ENCODE measurements at places on chromosomes 12 and 14.

GRCh38 chr12:66352197-66352596, 49.9 kb downstream of the HELB start:
- no peak overlapping the region for H3K27ac ChIP-seq
- DNase-seq, result no peak
- no peak overlapping the region for H3K4me3 ChIP-seq
- H3K4me1 ChIP-seq, result no peaks in the 10 kb centered on the region

GRCh38 chr12:6958609-6959057, 7.5 kb downstream of the PTPN6 start:
- peaks cover 97% of the 10 kb centered on the region for H3K4me1 ChIP-seq
- peaks cover 69% of the 10 kb centered on the region for H3K36me3 ChIP-seq
- H3K27me3 ChIP-seq, result no peaks in the 10 kb centered on the region
- DNase-seq, result peak; percentile 27

- H3K27ac ChIP-seq, result no peak overlapping the region
- H3K4me1 ChIP-seq, result peaks cover 88% of the 10 kb centered on the region
- no peak overlapping the region for H3K4me3 ChIP-seq
- H3K36me3 ChIP-seq, result peaks cover 3% of the 10 kb centered on the region
- no peaks in the 10 kb centered on the region for H3K27me3 ChIP-seq
Measured at GRCh38 chr12:104680070-104680469, 223.3 kb downstream of the CHST11 start.

- H3K36me3 ChIP-seq, result no peaks in the 10 kb centered on the region
- H3K4me1 ChIP-seq, result no peaks in the 10 kb centered on the region
- no peaks in the 10 kb centered on the region for H3K27me3 ChIP-seq
- DNase-seq, result no peak
- H3K4me3 ChIP-seq, result no peak overlapping the region
Measured at GRCh38 chr14:32629236-32629635, 300.1 kb downstream of the AKAP6 start.

DNA sequence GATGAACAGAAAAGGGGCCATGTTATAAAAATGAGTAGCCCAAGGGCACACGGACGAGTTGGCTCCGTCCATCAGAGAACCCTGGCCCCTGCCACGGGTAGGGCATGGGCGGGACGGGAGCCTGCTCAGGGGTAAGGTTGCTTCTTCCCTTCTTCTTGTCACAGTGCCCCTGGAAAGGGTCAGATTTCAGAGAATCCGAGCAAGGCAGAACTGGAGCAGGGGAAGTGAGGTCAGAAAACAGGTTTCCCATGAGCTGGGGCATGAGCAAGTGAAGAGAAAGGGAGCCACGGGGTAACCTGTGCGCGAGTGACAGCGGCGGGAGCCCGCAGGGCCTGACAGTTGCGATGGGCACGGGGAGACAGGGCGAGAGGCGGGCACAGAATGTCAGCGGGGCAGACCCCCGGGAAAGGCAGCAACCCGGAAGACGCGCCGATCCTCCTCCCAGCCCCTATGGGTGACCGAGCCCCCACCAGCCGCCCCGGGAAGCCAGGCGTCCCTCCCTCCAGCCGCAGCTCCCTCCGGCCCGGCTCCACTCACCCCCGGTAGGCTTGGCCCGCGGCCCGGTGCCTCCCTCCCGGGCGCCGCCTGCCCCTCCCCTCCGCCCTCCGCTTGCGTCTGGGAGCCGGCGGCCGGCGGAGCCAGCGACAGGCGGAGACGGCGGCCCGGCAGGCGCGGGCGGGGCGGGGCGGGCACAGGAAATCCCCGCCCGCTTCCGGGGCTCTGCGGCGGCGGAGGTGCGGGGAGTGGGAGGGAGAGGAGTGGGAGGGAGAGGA, at the start of gene ZNF641:
ZNF641 (minus strand) TSS at position 671 of the 773 bp plus-strand sequence. CDS start 2,829 bp downstream, outside the sequence.
- peaks cover 25% of the 10 kb centered on the region for H3K4me1 ChIP-seq
- H3K36me3 ChIP-seq, result peaks cover 31% of the 10 kb centered on the region
- no peaks in the 10 kb centered on the region for H3K27me3 ChIP-seq
- peak within 1 kb of the TSS; percentile 90 for H3K27ac ChIP-seq

DNA sequence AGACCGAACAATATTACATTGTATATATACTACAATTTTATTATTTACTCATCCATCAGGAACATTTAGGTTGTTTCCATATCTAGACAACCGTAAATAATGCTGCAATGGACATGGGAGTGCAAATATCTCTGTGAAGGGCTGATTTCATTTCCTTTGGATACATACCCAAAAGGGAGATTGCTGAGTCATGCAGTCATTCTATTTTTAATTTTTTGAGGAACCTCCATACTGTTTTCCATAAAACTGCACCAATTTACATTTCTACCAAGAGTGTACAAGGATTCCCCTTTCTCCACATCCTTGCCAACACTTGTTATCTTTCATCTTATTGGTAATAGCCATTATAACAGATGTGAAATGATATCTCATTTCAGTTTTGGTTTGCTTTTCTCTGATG, 84.7 kb downstream of the SLC41A2 start:
- DNase-seq, result no peak
- H3K36me3 ChIP-seq, result no peaks in the 10 kb centered on the region
- no peak overlapping the region for H3K27ac ChIP-seq
- no peak overlapping the region for H3K4me3 ChIP-seq
- peaks cover 8% of the 10 kb centered on the region for H3K4me1 ChIP-seq

Data from activated B cell treated with CpG ODN at 0.5 μM for 24 hours (primary cell).